Fibroblast of villous mesenchyme (primary cell): ENCODE measurements at places on chromosomes 3 and 15. TPM values are rescaled to one million over a fixed set of nuclear protein-coding genes. Genes with fewer than 3 reads are reported as not detected.
A peak's percentile ranks its signal among the peaks of the same experiment; 100 is the strongest.

- no peak for DNase-seq
These were observed 173.7 kb downstream of the CDIN1 start for GRCh38 chr15:36753173-36753572.

DNA sequence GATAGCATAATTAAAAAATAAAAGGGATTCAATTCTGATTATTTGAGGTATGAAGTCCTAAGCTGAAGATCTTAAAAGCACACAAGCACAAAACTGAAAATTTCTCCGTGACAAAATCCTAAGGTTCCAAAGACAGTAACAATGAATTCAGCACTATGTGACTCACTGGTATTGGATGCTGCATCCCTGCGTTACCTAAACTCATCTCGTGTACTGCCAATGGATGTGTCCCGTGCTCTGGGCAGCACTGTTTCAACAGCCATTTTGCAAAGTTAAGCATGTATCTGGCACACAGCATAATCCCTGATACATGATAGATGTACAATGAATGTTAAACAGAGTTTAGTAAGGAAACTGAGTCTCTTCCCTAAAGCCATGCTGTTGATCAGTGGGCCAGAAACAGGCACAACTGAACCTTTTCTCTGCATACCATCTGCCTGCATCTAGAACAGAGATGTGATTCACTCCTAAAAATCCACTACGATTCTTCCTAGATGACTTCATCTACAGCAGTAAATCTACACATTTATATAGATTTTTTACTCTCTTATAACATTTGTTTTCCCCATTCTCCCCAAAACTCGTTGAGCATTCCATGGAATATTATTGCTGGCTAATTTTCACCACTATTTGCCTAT, 14.3 kb downstream of the SUCLG2 start:
- no peak for DNase-seq

Gene CTXND1
- not detected in 2 replicates for total RNA-seq

- DNase-seq: no peak
These were observed 17.6 kb upstream of the ST8SIA2 start for GRCh38 chr15:92376109-92376508.

DNA sequence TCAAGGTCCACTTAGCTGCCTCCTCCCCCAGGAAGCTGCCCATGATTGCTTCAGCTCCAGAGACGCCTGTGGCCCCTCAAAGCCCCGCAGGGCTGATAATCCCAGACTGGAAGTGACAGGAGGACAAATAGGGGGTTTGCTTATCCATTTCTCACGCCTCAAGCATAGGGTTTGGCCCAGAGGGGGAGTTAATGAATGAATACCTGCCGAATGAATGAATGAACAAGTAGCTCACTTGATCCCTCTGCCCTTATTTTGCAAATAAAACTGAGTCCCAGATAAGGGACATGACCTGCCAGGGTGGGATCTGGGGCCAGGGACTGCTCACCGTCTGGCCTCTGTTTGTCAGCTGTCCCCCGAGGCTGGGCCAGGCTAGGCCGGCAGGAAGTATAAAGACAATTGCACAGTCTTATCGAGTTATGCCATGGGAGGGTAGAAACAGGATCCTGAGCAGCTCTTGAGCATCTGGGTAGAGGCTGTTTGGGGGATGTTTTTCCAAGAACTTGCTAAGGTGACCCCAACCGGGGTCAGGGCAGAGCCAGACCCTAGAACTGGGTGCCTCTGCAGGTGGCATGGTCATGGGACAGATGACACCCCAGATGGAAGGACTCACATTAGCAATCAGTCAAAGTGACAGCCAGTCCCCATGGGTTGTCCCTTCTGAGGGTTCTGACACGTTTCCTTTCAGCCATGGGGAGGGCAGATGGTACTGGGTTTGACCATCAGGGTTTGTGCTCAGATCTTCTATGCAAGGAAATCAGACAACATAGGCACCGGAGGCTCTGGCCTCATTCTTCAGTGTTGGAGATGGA, 45.0 kb downstream of the IQSEC1 start:
- no peak for DNase-seq

Gene MCF2L2
- 0.43 and 0.64 TPM in 2 replicates for total RNA-seq

Gene PARP14
- total RNA-seq: 60.9 and 91.1 TPM in 2 replicates

- DNase-seq: no peak
These were observed 74.9 kb downstream of the PIK3R4 start for GRCh38 chr3:130671545-130672312.

Gene HHLA2
- total RNA-seq: not detected in 2 replicates

DNA sequence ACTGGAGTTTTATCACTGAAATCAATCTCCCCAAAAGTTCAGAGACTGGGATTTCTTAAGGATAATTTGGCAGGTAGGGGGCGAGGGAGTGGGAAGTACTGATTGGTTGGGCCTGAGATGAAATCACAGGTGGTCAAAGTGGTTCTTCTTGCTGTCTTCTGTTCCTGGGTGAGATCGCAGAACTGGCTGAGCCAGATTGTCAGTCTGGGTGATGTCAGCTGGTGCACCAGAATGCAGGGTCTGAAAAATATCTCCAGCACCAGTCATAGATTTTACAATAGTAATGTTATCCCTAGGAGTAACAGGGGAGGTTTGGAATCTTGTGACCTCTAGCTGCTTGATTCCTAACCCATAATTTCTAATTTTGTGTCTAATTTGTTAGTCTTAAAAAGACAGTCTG, 86.7 kb upstream of the SLC25A36 start:
- no peak for DNase-seq

Gene CKMT1A
- total RNA-seq: not detected in 2 replicates

GRCh38 chr3:339351-339750, 142.8 kb downstream of the CHL1 start:
- no peak for DNase-seq

GRCh38 chr3:134079111-134079547, 49.4 kb upstream of the SLCO2A1 start:
- no peak for DNase-seq

GRCh38 chr3:53089511-53089910, 40.7 kb downstream of the RFT1 start:
- DNase-seq: no peak

DNA sequence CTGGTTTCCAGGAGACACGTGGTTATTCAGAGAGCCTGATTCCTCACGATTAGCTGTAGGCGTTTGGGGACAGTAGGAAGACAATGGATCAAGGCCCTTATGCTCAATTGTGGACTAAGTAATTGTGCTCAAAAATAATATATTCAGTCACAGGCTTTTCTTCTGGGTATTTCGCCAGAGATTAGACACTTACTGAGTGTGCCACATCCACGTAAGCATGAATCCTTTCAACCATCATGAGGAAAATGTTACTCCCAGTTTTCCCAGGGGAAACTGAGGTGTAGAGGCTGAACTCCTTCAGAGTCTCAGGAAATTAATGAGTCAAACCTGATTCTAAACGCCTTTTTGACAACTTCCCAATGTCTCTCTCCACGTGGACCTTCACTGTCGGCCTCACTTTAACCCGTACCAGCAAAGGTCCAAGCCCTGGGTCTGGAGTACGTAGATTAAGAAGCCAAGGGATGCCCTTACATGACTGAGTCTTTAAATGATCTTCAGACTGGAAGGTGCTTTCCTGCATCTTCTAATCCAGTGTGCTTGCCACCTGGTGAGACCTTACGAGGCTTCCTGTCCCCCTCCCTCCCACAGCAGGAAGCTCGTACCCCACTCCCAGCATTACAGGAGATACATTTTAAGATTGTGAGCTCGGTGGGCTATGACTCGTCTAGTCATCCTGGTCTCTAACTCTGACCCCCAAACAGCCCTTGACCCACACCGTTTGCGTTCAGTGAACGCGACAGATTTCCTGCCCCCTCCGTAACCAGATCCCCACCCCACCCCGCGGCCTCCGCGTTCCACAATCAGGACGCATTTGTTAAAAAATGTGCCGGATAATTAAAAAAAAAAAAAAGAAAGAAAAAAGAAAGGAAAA, 1.7 kb downstream of the PKM start:
- peak; percentile 53 for DNase-seq

Gene ACSBG1
- total RNA-seq: under 0.01 TPM in 1 of 2 replicates, not detected in the other

Gene EPHA6
- total RNA-seq: 1.6 and 1.7 TPM in 2 replicates

GRCh38 chr3:170443457-170443856, 24.8 kb downstream of the CLDN11 start:
- no peak for DNase-seq

DNA sequence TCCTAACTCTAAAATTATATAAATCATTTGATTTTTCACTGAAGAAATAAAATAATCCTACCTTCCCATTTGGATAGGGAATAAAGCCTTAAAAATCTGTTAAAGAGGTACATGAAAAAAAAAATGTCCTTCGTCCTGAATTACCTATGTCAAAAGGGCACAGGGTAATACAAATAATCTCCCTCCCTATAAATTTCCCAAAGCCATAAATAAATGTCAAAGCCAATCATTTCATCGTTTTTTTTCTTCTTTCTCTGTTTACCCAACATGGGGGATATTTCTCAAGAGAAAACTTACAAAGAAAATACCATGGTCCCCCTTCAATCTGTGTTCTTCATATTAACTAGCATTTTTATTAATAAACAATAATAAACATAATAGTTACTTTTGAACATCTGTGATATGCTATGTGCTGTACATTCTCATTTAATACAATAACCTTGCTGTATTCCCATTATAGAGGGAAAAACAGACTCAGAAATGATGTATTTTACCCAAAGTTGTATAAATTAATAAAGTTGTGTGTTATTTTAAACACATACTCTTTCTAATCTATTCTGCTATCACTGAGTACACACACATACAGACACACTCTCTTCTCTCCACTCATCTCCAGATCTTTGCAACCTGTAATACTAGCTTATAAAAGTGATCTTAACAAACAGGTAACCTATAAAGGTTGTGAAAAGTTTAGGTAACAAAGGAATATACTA, 910 bp upstream of the ANKRD28 start:
- no peak for DNase-seq

DNA sequence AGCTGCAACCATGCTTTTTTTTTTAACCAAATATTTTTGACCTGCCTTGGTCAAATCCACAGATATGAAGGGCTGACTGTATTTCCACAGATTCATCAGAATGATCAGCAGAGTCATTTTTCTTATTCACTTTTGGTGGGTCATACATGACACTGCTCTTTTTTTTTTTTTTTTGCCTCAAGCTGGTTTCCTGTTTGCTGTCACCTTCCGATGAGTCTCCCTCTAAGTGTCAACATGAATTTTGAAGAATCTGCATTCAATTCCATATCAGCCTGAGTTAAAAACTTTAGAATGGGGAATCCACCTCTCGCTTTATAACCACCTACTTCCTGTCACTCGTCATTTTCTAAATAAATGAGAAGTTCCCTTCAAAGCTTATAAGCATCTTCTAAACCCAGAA, 2.2 kb upstream of the SLC12A8 start:
- no peak for DNase-seq

GRCh38 chr15:68885070-68885469, 45.3 kb upstream of the SPESP1 start:
- peak; percentile 7 for DNase-seq

- no peak for DNase-seq
These were observed 577.7 kb downstream of the FOXP1 start for GRCh38 chr3:71005702-71006321.

GRCh38 chr3:160921020-160921635, 165.1 kb downstream of the PPM1L start:
- peak; percentile 48 for DNase-seq

Gene GAP43
- not detected in 2 replicates for total RNA-seq

- no peak for DNase-seq
These were observed 271.7 kb downstream of the RPLP1 start for GRCh38 chr15:69724333-69724732.

DNA sequence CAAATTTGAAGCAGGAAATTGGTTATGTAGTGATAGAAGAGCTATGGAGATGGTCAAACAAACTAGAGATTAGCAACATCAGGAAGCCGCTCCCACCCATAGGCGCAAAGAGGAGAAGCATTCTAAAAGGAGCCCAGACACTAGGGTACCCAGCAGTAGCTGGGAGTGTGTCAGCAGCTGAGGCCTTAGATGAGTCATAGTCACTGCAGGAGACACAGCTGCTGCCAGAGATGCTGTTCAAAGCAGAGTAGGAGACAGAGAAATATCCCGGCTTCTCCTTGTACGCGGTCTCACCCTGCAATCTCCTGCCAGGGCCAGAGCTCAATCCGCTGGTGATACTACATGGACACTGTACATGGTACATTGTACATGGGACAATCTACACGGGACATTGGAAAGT, 61.9 kb downstream of the VGLL3 start:
- DNase-seq: no peak

DNA sequence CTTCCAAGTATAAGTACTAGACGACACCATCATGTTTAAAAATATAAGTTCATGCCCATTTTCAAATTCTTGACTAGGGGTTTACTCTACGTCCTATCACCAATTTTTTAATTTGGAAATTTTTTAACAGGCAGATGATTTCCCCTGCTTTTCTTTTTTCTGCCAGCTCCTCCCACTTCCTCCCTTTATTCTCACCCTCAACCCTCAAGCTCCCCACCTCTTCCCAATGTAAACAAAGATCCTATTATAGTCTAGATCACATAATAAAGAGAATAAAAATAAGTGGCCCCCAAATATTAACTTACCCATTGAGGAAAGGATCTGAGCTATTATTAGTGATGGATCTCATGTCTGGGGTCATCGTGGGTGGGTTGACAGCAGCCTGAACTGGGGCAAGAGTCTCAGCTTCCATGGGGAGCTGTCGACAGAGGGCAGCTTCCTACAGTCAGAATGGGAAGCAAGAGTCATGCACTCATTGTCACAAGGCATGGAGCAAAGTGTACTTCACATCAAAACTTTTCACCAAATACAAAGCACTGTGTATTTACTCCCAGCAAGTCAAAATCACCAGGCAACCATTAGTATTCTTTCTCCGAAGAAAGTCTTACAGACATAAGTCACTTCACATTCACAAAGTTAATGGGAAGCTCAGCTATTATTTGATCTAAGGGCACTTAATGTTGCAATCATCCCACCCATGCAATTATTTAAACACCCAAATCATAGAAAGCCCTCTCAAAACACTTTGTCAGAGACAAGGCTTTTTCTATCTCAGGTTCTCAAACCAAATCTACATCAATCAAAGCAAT, 53.2 kb downstream of the TM4SF4 start:
- peak; percentile 39 for DNase-seq

GRCh38 chr3:16124636-16125035, 49.8 kb upstream of the GALNT15 start:
- peak; percentile 94 for DNase-seq

- DNase-seq: no peak
These were observed 269.7 kb downstream of the OTOL1 start for GRCh38 chr3:161766331-161766730.

- DNase-seq: no peak
These were observed 192.2 kb upstream of the TPM1 start for GRCh38 chr15:62850318-62850717.

Gene GABRR3
- not detected in 2 replicates for total RNA-seq

GRCh38 chr3:32632533-32633265, 52.3 kb upstream of the CNOT10 start:
- DNase-seq: peak; percentile 22

DNA sequence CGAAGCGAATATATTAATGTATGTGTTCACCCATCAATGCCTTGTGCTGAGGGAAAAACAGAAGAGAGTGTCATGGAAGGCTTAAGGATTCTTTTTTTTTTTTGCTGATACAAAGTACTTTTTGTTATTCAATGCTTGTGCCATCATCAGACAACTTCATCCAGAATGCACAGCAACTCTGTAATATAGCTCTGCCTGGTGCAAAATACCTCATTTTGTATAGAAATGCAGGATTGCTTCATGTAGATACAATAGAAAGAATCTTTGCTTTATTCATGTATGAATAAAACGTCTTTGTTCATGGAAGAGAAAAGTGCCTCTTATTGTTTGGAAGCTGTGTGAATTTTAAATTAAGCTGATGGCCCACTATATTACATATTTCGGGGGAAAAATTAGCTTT, 62.9 kb downstream of the SH3GL3 start:
- no peak for DNase-seq

- no peak for DNase-seq
These were observed 287.3 kb downstream of the GABRG3 start for GRCh38 chr15:27258287-27258686.
